ENCODE measurements at places on chromosomes 4 and X.

DNA sequence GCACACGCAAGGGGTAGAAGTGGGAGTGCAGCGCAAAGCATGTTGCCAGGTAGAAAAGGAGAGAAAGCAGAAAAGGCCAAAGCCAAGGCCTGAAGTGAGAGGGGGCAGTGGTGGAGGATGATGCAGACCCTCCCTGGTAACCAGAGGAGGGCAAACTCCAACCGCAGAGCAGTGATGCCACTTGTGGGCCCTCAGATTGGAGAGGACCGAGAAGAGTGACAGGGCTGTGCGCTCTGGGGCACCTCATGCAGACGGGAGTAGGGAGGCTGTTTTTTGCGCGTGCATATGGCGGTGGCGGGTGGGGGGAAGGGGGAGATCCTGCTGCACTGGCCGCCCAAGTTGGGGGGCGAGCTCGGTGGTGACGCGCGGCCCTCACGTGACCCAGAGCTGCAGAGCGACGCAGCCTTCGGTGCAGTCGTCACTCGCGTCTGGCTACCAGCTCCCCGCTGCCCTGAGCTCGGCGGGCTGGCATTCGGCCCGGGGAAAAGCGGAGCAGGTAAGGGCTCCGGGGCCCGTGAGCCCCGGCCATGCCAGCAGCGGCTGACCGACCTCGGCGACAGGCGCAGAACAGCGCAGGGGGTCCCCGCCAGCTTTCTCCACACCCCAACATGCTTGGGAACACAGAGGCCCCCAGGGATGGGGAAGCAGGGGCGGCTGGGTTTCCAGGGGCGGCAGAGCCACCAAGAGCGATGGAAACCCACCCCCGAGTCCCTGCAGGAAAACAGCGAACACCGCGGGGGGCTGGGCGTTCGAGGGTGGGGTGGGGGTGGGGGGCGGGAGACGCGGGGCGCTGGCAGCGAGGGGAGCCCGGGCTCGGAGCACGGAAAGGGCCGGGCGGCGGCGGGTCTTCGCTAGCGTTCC is at the start of gene BEX3:
BEX3 (plus strand) TSS at position 421 of the 861 bp plus-strand sequence. CDS start 984 bp downstream, outside the sequence.
- peak; percentile 62 for DNase-seq

DNA sequence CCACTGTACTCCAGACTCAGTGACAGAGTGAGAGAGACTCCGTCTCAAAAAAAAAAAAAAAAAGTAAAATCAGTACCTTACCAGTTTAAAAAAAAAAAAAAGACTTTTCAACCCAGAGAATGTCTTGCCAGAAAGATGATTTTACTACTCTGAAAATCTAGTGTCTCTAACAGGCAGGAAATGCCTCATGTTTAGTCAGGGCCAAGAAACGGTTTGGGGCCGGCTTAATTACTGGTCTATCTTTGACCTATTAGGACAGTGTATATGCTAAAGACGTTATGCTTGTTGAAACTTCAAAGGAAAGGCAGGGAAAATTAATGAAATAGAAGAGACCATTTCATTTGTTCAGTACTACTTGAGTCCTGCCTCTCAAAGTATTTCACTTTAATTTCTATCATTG is 9.9 kb downstream of the BEND4 start:
- DNase-seq, result no peak

DNA sequence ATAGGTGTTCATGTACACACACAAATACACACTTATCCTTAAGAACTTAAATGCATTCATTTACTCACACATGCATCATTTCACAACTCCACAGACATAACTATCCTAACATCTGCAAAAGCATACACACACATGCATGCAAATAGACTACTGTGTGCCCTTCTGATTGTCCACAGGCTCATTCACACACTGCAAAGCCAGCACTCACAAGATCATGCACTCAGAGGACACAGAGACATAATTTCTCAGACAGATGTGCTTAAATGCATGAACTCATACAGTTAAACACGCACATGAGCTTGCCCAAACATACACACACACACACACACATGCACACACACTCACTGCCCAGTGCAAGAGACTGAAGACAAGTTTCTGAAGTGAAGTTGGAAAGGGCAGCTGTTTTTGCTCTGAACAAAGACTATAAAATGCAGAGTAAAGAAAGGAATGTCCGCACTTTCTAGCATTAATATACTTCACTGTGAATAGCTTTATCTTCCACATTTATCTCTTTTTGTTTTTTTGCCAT is 1018.0 kb upstream of the HS3ST1 start:
- no peak for DNase-seq

- no peak for DNase-seq
Observed at GRCh38 chr4:147287588-147287890, 193.4 kb upstream of the EDNRA start.

DNA sequence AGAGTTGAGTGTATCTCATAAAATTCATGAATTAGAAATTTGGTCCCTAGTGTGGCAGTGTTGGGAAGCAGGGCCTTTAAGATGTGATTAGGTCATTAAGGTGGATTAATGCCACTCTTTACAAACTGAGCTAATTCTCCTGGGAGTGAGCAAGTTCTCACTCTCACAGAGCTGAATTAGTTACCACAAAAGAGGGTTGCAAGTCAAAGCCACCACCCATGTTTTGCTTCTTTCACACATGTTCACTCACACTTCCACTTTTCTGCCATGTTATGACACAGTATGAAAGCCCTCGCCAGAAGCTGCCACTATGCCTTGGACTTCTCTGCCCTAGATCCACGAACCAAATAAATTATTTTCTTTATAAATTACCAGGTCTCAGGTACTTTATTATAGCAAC is 332.1 kb downstream of the ARAP2 start:
- no peak for DNase-seq

GRCh38 chr4:64407000-64407399 is 2.2 kb downstream of the TECRL start:
- no peak for DNase-seq

DNA sequence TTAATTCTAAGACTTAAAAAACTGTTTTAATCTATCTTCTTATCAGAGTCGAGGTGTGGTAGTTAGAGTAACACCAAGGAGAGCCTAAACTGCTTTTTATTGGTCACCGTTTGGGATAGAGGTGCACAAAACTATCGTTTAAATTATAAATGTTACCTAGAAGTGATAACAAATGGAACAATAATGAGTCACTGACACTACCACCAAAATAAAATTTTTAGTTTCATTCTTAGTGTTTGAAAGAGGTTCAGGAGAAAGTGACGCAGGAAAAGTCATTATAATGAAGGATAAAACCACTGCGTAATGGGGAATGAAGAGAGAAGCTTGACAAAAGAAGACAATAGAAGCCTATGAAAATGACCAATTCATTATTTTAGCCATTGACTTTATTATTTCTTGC is 158.2 kb downstream of the COX18 start:
- no peak for DNase-seq

DNA sequence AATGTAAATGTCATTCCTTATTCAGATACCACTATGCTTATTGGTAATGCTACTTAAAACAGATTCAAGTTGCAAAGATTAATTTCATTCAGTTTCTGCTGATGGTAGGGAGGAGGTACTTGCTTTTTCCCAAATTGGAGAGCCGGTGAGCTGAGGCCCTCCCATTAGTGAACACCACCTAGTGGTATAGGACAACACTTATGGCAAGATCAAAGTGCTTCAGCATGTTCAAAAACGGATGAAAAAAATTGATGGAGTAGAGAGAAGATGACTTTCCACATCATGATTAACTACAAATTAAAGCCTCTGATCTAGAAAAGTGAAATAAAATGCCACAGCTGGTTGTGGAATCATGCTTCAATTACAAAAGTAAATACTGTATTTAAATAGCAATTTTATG is 112.9 kb downstream of the MBNL3 start:
- no peak for DNase-seq

GRCh38 chr4:41731569-41732126 is 16.9 kb downstream of the PHOX2B start:
- DNase-seq, result no peak

GRCh38 chrX:11970578-11971359 is 167.5 kb upstream of the FRMPD4 start:
- no peak for DNase-seq

Measured in WERI-Rb-1 (cell line).